ENCODE measurements at places on chromosomes 12 and 14.

GRCh38 chr14:31320922-31321766 lies 99.2 kb downstream of the HEATR5A start:
- no peak for DNase-seq

DNA sequence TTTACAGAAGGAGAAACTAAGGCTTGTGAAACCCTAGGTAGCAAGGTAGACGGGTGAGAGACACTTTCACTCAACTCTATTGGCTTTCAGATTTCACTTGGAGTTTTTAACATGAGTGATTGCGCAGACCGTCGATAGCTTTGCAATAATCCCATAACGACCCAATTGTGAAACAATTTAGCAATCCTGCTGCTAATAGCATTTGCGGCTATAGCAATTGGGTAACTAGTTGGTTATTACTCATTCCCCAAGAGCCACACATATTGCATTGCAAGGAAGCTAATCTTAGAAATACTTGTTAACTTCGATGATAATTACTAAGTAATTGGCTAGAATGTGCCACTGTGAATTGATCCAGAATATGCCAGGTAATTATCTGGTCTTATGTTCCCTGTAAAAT lies 159.9 kb upstream of the NOS1 start:
- no peak for DNase-seq

- DNase-seq: no peak
Measured at GRCh38 chr12:124378926-124379325, 84.0 kb downstream of the RFLNA start.

DNA sequence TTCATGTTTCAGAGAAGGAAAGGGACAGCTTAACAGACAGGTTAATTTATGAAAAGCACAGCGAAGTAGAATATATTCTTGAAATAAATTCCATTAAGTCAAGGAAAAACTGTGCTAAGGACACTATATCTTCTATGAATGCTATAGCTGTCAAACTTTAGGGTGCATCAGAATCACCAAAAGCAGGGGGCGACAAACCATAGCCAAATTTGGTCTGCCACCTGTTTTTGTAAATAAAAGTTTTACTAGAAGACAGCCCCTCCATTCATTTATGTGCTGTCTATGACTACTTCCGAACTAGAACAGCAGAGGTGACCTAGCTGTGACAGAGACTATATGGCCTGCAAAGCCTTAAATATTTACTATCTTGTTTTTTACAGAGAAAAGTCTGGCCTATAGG lies 25.9 kb downstream of the PPP4R3A start:
- no peak for DNase-seq

DNA sequence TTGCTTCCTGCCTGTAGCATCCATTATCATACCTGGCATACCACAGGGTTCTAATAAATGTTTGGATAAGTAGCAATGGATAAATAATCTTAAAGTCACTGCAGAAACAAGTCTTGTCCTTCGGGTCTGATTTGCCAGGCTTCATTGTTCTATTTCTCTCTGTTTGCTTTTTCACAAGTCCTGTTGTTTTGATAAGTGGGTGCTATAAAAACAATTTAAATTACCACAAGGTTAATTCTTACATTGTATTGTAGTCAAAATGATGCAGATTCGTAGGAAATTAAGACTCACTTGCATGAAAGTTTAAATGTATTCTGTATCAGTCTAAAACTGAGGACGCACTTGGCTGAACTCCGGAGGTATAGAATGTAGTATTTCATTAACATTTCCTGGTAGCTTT lies 429.9 kb downstream of the NELL2 start:
- no peak for DNase-seq

DNA sequence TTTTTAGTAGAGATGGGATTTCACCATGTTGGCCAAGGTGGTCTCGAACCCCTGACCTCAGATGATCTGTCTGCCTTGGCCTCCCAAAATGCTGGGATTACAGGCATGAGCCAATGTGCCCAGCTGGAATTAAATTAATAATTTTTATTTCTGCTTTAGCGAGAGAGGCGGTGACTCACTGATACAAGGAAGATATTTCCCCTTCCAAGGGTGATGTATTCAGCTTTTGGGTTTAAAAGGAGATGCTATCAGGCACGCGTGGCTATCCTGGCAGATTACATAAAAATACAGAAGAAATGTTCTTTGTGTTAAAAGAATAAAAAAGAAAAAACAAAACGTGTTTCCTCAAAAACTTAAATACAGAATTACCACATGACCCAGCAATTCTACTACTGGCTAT lies 12.4 kb upstream of the P2RX7 start:
- no peak for DNase-seq

DNA sequence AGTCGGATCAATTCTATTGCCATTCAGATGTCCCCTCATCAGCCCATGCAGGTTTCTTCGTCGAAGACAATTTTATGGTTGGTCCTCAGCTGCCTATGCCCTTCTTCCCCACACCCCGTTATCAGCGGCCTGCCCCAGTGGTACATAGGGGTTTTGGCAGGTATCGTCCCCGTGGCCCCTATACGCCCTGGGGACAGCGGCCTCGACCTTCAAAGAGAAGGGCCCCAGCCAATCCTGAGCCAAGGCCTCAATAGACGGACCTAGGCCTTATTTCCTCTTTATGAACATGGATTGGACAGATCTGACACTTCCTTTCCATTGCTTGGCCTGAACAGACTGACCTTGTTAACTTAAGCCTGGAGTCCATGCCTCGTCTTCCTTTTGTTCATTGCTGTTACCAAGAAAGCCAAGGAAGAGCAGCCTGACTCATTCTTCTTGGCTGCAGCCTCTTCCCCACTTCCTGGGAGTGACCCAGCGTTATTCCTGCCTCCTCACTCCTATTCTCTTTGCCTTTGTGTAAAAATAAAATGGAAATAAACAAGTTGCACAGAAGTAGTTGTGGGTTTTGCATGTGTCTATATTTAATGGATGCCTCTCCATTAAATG lies 156.5 kb upstream of the AMIGO2 start:
- no peak for DNase-seq

- DNase-seq: no peak
Measured at GRCh38 chr12:65858831-65859230, 34.5 kb downstream of the HMGA2 start.

DNA sequence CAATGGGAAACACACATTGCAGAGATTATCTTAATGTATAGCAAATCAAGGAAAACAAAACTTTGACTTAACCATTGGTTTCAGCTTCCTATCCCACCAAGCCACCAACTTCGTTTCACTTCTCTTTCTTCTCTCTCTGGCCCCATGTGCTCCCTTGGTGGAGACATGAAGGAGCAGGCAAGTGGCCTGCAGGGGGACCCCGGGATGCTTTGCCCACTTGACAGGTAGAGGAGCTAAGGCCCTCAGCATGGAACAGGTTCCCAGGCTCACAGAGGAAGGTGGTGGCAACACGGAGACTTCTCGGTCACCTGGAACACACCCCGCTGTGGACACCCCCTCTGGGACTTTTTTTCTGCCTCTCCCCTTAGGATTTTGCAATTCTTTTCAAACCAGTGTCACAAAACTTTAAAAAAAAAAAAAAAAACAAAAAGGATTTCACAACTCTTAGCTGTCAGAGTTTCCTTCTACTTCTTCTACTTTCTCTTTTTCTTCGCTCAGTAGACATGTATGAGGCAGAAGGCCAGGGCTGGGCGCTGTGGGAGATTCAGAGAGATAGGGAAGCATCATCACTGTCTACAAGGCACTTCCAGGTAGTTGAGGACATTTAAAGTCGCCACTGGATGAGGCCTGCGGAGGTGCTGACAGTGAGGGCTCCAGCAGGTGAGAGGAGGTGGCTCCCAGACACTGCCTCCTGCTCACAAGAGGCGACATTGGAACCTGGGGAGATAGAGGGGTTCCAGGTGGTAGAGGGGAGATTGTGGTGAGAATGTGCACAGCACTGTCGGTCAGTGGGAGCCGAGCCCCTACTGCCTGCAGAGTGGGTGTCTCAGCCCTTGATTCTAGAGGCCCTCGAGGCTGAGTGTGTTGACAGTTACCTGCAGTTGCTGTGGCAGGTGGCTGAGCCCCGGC lies 119.6 kb downstream of the GCH1 start:
- DNase-seq: no peak

GRCh38 chr12:14308516-14308915 lies 57.0 kb upstream of the ATF7IP start:
- DNase-seq: no peak

GRCh38 chr14:36214476-36215216 lies 38.1 kb upstream of the PTCSC3 start:
- no peak for DNase-seq

DNA sequence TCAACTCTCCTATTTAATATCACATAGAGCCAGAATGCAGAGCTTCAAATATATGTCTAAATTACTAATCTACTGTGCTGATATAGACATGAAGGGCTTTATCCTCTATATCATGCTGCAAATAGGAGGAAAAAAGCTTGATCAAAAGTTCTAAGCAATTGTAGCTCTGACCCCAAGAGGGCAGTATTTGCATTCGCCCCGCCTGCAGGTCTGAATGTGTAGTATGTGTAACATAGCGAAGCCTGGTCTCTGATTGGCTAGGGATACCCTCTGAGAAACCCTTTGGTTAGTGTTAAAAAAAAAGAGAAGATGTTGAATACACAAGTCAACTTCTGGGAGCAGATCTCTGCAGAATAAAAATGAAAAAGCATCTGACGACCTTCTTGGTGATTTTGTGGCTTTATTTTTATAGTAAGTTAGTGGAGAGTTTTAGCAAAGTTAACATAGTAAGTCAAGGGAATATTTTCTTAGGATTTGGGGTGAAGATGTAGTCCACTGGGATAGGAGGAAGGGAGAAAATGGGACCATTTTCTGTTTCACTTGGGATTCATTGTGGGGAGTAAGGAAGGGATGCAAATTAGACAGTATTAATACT lies 151.6 kb upstream of the OR4E1 start:
- DNase-seq: no peak

GRCh38 chr12:56192582-56192981 lies 3.3 kb upstream of the SMARCC2 start:
- DNase-seq: no peak

DNA sequence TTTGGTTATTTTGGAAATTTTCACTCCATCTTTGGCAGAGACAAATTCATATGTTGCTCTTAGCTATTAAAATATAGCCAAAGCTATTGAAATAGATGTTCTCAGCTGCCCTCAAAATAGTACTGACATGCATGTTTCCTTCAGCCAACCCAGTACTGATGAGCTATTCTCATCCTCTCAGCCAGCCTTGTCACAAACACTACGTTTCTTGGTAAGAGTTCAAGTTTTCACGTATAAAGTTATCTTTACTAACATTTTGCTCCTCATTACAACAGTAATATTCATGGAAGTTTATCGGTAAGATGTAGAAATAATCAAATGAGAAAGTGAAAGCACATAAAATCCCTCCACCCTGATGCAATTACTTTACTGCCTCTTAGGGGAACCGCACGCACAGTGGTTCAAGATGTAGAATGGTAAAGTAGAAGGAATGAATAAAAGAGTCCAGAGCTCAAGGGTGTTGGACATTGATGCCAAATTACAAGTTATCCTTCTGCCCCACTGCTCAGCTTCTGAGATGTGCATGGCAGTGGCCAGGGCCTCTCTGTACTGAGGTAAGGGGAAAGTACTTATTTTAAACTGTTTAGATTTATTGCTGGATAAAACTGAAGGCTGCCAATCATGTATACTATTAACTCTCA lies 20.7 kb downstream of the GCH1 start:
- no peak for DNase-seq

DNA sequence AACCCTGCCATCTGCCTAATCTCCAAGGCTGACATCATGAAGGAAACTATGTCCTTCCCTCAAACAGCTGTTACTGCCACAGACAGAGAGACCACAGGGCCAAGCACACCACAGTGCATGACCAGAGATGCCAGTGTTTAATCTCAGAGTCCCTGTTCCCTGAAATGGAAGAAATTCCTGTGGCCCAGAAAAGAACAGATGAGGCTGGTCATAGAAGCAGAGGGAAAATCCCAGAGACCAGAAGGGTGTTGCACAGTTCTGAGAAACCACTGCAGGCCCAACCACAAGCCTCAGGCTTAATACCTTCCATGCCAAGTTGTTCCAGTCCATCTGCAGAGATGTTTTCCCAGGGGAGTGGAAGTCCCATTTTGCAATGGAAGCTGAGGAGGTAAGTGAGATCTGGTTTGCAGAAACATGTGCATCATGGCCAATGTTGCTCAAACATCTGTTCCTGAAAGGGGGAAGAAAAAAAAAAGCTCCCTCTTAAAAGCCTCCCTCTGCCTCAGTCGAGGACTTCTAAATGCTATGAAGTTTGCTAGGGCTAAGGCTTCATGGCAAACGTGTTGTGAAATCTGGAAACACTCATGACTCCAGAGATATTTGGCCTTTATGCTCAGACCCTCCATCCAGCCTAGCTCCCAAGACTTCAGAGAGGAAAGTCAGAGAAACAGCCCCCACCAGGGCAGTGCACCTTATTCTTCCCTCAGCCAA lies 98.6 kb downstream of the SCARB1 start:
- DNase-seq: no peak

- DNase-seq: no peak
Measured at GRCh38 chr14:98976271-98976670, 295.7 kb downstream of the BCL11B start.

- no peak for DNase-seq
Measured at GRCh38 chr12:64544371-64545080, 65.8 kb upstream of the RASSF3 start.

GRCh38 chr12:15701631-15702156 lies 87.5 kb downstream of the EPS8 start:
- DNase-seq: no peak

GRCh38 chr12:32298917-32299316 lies 100.4 kb upstream of the FGD4 start:
- no peak for DNase-seq

- no peak for DNase-seq
Measured at GRCh38 chr12:108315486-108316105, 23.5 kb downstream of the CMKLR1 start.

- DNase-seq: no peak
Measured at GRCh38 chr12:48592591-48593086, 22.8 kb upstream of the LALBA start.

DNA sequence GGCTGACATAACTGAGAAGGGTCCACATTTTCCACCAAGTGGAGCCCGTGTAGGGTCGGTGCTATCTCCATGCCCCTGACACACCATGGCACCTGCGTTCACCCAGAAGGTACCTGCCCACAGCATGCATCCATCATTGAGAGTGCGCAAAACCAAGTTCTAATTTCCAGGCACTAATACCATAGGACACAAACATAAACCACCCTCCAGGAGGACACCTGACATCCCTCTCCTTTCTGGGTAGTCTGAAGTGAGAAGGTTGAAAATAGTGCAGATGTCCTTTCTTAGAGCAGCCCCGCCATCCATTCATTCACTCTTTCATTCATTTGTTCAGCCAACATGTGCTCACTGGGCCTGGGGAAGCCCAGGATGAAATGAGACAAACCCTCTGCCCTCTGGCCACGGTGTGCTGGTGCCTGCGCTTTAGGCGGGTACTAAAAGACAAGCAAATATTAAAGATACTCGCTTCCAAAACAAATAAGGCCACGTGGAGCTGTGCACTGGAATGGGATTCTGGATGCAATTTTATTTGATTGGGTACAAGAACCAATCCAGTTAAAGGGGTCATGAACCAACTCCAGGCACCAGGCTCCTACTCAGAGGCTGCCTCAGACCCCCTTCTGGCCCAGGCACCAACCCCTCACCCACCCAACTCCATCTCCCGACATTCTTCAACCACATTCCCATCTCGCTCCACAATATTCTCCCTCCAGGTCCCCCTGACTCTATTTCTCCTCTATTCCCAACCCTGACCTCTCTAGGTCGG lies 1.2 kb downstream of the TTC7B start:
- no peak for DNase-seq

All from putamen (tissue), 1 donor.